ENCODE measurements at places on chromosomes 7 and 10.

- no peak for DNase-seq
Measured at GRCh38 chr10:114301177-114301576, 62.1 kb downstream of the VWA2 start.

- DNase-seq: no peak
Measured at GRCh38 chr7:151623766-151624165, 104.1 kb upstream of the RHEB start.

GRCh38 chr10:11018855-11019631 lies 1.4 kb downstream of the CELF2 start:
- DNase-seq: no peak

GRCh38 chr10:77281719-77282118 lies 355.9 kb downstream of the KCNMA1 start:
- DNase-seq: no peak
